Activated CD4-positive, alpha-beta T cell treated with anti-CD3 and anti-CD28 coated beads, Interleukin-2, amount 50 U/mL, for 4 hours (primary cell): ENCODE measurements at places on chromosomes 13 and 19.

- DNase-seq: no peak
Observed at GRCh38 chr13:48977973-48978372, 2.3 kb downstream of the FNDC3A start.

- DNase-seq: no peak
Observed at GRCh38 chr13:102441085-102441484, 39.2 kb upstream of the FGF14 start.

DNA sequence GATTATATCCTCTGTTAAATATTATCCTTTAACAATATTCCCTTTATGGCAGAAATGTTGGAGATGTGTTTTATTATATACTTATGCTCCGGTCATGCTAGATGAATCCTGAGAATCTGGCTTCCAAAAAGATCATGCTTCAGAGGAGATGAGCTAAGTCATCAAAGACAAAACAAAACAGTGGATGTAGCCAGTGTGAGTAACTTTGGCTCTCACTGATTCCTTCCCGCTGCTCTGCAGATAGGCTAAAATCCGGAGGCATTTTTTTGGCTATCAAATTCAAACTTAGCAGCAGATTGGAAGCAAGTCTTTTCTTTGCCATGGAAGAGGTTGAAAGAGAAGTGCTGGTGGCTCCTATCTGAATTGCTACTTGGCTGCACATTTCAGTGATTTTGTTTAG lies 295.9 kb downstream of the GPC6 start:
- DNase-seq: no peak

GRCh38 chr19:897442-898039 lies 4.3 kb downstream of the RNU6-9 start:
- no peak for DNase-seq

GRCh38 chr13:113629866-113630265 lies 28.1 kb downstream of the ATP4B start:
- no peak for DNase-seq

GRCh38 chr19:50264483-50265186 lies 61.2 kb downstream of the MYH14 start:
- no peak for DNase-seq

- DNase-seq: no peak
Observed at GRCh38 chr13:47420020-47420419, 523.2 kb upstream of the HTR2A start.
